ENCODE measurements at places on chromosomes 5 and 9.

DNA sequence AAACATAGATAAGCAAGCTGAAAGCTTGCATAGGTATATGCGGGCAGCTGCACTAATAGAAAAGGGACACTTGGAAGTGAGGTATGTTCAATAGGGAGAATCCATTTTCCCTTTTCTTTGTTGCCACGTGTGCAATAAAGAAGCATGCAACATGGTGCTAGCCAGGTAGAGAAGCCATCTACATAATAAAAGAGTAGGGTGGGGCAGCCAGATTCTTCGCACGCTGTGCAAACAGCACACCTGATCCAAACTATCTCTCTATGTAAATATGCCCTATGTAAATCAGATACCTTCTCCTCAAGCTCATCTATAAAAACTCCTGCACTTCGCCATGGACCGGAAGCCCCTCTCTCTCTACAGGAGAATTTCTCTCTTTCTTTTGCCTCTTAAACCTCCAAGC, 91.9 kb upstream of the C9orf72 start:
- DNase-seq: no peak

- DNase-seq: no peak
These were observed 45.6 kb downstream of the VCAN start for GRCh38 chr5:83517072-83517687.

GRCh38 chr5:174315471-174315870, 270.0 kb downstream of the NSG2 start:
- no peak for DNase-seq

DNA sequence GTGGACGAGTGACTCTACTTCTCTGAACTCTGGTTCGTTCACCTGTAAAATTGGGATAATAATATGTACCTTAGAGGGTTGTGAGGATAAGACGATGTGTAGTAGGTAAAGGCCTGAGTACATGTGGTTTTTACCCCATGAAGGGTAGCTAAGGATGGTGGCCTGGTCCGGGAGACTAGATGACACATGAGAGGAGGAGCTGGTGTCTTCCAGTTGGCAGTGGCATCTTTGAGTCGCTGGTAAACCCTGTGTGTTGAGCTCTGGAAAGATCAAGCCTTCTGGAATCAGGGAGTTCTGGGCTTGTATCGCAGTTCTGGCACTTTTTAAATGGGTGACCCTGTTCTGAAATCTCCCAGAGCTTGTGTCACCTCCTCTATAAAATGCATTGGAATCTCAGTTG, 166.4 kb upstream of the ZNF618 start:
- DNase-seq: no peak

GRCh38 chr5:141711687-141712086, 29.7 kb upstream of the ARAP3 start:
- no peak for DNase-seq

DNA sequence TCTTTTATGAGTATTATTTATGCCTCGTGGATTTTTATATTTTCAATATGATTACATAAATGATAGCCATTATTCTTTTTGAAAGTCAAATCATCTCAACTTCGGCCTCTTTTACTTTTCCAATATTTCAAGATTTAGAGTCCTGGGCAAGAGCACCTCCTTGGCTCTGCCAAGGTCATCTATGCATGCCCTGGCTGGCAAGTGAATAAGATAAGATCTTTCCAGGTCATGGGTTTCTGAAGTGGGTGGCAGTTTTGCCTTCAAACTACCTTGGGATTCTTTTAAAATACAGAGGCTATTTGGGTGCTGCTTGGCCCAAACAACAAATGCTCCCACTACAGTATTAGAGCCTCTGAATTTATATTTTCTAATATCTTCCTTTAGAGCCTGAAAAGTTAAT, 95.4 kb downstream of the CWC27 start:
- no peak for DNase-seq

DNA sequence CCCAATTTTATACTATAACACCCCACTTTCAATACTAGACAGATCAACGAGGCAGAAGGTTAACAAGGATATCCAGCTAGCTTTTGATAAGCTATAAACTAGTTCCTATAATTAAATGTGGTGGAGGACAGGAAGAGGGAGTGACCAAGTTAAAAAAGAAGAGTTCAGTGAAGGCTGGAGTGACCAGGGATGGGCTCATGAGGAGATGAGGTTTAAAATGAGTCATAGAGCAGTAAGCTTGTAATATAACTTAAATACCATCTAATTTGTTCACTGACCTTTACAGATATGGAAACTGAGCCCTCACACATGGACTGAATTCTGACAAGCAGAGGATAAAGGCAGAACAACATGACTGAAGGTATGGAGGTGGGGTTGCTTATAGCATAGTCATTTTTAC, 284.5 kb downstream of the SPATA31D1 start:
- DNase-seq: no peak

DNA sequence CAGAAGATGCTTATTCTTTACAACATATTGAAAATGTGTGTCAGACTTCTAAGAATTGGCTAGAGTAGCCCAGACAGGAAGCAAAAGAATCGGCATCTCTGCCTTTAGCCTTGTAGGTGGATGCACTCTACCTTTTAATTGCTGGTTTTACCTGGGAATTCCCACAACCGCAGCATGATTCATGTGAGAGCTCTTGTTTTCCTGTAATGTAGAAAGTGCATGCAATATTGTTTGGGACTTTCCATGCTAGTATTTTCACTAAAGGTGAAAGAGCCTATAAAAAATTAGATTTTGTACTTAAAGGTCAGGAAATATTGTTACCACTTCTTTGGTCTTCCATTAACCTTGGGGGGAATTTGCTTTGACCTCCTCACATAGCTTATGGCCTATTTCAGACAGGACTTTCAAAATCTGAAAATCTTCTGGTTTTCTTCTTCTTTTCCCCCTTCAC, 89.8 kb downstream of the NTRK2 start:
- DNase-seq: no peak

DNA sequence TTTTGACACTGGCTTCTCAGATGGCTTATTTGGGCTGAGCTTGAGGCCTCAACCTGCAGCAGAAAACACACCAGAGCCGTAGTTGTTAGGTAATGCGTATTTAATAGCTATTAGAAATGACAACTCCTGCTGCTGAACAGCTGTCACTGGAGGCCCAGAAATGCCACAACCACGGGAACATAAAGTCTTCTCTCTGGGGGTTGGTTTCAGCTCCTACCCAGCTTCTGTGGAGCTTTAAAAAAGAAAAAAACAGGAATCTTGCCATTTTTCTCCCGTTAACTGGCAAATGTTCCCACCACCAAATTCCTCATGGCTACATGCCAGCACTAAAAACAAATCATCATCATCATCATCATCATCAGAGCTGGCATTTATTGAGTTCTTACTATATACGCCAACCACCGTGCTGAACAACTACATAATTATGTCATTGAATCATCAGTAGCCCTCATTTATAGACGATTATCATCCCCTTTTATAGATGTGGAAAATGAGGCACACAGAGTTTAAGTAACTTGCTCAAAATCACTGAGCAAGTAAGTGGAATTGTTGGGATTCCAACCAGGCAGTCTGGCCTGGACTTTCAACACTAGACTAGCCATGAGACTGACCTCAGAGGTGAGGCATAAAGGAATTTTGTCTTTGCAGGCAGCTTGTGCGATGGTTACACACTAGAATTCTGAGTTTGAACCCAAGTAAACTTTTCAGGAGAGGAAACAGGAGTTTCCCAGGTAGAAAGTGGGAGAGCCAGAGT, 185.3 kb upstream of the WWC1 start:
- DNase-seq: no peak

DNA sequence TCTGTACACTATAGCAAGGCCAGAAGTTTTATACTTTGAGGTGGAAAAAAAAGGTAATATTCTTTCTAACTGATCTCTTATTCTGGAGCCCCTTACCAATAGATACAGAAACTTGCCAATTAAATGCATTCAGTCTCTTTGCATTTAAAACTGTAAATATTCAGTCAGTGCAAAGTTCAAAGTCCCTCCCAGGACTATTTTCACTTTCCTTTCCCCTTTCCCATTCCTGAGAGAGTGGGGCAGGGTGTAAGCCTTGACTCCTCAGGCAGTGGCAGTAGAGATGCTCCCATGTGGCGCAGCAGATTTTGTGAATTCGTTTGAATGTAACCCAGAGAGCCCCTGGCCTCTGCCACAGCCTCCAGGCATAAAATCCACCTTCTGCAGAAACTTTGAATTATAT, 29.9 kb downstream of the CETN3 start:
- DNase-seq: no peak

DNA sequence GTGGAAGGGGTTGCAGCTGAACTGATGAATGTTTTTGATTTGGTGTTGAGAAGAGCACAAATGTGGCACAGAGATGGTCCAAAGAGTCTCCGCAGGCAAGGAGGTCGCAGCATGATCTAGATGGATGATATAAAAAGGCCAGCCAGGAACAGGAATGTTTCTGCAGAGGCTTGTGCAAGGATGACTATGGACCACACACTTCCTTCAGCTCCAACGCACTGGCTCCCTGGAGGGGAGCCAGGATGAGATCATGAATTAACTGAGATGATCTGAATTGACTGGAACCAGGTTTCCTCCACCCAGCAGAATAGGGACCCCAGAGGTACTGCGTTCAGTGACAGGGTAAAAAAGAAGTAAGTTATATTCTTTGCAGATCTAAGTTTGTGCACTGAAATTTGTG, 89.0 kb downstream of the ARSB start:
- DNase-seq: peak; percentile 10

- no peak for DNase-seq
These were observed 227.8 kb downstream of the SEMA5A start for GRCh38 chr5:9318031-9318430.

- no peak for DNase-seq
These were observed 42.3 kb upstream of the ZSWIM6 start for GRCh38 chr5:61289669-61290306.

GRCh38 chr9:24245988-24246387, 299.7 kb downstream of the IZUMO3 start:
- no peak for DNase-seq

- DNase-seq: peak; percentile 3
These were observed 861 bp downstream of the UBQLN1 start for GRCh38 chr9:83706676-83707517.

- no peak for DNase-seq
These were observed 530.4 kb upstream of the CDH9 start for GRCh38 chr5:27568811-27569210.

DNA sequence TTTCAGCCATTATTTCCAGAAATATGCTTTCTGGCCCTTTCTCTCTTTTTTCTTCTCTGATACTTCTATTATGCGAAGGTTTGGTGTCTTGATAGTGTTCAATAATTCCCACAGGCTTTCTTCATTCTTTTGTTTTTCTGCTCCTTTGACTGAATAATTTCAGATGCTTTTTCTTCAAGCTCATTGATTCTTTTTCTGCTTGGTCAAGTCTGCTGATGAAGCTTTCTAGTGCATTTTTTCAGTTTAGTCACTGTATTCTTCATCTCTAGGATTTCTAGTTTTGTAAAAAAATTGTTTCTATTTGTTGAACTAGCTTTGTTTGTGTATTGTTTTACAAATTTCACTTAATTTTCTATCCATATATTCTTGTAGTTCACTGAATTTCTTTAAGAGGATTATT, 304.0 kb upstream of the TARS1 start:
- DNase-seq: no peak

DNA sequence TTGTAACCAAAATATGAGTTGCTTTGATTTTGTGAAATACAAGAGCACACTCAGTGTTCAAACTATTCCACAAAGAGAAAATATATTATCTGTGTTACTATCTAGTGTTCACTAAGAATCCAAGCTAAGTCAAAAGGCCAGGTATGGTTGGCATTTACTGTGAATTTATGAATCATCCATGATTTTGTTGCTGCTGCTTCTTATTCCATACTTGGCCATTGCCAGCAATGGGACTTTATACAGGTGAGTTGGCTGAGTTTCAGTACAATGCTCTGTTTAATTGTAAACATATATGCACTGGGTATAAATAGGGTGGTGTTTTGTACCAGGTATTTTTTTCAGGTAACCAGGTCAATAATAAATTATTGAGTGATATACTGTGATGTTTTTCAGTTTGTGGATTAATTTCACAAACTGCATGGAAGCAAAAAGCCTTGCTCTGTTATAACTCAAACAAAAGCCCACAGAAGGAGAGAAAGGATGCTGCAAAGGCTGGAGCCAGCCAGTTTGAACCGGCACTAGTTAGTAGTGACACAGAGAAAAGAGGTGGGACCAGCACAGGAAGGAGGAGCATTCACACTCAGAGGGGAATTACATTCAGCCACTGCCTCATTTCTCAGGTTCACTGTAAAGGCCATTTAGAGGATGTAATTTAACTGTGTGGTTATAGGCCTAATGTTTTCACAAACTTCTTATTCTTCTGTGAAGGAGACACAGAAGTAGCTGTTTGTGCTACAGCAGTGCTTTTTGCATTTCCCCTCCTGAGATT, 381.8 kb downstream of the ADGRV1 start:
- DNase-seq: no peak

DNA sequence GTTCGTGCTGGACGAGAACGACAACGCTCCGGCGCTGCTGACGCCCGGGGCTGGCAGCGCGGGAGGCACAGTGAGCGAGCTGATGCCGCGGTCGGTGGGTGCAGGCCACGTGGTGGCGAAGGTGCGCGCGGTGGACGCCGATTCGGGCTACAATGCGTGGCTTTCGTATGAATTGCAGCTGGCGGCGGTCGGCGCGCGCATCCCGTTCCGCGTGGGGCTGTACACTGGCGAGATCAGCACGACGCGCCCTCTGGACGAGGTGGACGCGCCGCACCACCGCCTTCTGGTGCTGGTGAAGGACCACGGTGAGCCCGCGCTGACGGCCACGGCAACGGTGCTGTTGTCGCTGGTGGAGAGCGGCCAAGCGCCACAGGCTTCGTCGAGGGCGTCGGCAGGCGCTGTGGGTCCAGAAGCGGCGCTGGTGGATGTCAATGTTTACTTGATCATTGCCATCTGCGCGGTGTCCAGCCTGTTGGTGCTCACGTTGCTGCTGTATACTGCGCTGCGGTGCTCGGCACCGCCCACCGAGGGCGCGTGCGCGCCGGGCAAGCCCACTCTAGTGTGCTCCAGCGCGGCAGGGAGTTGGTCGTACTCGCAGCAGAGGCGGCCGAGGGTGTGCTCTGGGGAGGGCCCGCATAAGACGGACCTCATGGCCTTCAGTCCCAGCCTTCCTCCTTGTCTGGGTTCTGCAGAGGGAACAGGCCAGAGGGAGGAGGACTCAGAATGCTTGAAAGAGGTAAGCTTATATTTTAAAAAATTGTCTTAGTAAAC, 2.2 kb downstream of the PCDHA13 start:
- DNase-seq: no peak

GRCh38 chr5:120456006-120456405, 8.1 kb upstream of the PRR16 start:
- DNase-seq: no peak

DNA sequence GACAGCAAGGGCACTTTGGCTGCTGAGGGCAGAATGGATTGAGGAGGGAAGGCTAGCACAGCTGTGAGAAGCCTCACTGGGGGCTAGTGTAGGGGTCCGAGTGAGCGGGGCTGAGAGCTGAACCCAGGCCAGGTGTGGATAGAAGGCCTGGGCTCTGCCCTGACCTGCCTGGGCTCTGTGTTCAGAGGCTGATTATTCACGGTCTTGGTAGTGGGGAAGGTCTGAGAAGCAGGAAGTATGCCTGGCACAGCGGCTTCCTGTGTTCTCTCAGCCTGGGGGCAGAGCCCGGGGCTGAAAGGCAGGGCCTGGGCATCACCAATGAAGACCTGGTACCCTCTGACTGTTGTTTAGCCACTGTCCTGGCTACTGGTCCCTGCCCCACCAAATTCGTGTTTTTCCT, 136.4 kb upstream of the TBC1D2 start:
- no peak for DNase-seq
